NT2/D1 (cell line): ENCODE measurements at places on chromosomes 2 and 18.

DNA sequence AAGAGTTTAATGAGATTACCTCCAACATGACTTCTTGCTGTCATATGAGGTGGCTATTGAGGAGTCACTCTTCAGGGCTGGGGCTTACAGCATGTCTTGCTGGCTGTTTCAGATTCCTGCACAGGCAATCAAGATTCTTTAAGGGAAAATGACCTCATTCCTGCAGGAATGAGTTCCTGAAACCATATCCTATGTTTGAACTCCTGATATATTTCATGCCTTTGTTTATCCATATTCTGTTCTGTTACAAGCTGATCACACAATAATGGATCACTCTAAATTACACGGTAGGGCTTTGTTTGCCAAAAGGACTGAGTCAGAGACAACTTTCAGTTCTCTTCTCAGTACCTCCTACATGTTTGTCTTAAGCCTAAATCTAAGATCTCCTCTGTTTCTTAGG, 879.8 kb upstream of the PIK3C3 start:
- DNase-seq, result no peak

DNA sequence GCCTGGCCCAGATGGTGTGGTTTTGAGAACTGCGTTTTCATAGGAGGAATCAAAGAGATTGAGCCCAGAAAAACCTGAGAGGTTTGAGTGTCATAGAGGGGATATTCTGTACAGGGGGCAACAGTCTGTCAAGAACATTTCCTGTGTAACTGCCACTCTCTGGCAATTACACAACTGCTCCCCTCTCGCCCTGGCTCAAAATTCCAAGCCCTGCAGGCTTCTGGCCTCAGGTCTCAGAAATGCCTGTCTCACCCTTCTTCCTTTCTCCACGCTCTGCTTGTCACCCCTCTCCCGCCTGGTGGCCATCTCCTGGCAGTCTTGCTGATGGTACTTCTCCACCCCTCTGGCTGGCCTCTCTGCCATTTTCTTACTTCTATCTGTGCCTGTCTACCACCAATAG, 4.0 kb downstream of the VAMP5 start:
- DNase-seq, result no peak

DNA sequence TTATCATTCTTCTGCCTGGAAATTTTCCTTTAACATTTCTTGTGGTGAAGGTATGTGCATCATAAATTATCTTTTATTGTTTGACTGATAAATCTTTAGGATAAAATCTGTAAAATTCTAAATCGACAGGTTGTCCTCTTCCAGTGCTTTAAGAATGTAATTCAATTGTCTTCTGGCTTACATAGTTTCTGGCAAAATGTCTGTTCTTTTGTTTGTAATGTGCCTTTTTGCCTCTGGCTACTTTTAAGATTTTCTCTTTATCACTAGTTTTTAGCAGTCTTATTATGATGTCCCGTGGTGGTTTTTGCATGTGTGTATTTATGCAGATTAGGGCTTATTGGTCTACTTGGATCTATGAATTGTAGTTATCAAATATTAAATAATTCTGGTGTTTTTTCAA, 203.6 kb upstream of the COPS8 start:
- DNase-seq, result no peak

GRCh38 chr2:47054036-47054555, 101.0 kb downstream of the STPG4 start:
- no peak for DNase-seq

DNA sequence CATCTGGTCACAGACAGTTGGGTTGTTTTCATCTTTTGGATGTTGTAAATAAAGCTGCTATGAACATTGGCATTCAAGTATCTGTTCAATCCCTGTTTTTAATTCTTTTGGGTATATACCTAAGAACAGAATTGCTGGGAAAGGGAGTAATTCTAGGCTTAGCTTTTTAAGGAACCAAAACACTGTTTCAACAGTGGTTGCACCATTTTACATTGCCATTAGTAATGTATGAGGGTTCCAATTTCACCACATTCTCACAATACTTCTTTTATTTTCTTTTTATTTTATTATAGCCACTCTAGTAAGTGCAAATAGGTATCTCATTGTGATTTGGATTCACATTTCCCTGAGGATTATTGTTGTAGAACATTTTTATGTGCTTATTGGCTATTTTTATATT, 108.9 kb upstream of the GLS start:
- DNase-seq, result no peak

DNA sequence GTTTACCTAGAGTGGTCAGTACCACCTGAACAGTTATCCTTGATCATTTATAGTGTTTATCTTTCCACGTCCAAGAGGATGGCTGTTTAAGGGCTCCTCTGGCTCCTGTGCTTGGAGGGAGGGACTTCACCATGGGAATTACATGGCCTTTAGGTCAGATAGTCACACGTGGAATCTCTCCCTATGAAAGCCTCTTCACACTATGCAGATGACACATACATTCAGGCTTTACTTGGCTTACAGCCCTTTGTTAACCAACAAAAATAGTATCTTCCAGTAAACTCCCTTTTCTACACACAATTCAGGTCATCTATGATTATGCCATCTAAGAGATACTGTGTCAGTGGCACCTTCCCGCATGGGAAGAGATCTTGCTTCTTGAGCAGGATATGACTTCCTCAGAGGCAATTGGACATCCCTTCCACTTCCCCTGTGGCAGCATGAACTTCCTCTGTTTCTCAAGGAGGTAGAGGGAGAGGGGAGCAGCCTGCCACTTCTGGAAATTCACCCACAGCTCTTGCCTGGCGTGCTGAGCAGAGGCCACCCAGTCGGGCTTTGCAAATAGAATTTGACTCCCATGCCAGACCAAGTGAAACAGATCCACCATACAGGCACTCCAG, 53.5 kb downstream of the COLEC12 start:
- no peak for DNase-seq

DNA sequence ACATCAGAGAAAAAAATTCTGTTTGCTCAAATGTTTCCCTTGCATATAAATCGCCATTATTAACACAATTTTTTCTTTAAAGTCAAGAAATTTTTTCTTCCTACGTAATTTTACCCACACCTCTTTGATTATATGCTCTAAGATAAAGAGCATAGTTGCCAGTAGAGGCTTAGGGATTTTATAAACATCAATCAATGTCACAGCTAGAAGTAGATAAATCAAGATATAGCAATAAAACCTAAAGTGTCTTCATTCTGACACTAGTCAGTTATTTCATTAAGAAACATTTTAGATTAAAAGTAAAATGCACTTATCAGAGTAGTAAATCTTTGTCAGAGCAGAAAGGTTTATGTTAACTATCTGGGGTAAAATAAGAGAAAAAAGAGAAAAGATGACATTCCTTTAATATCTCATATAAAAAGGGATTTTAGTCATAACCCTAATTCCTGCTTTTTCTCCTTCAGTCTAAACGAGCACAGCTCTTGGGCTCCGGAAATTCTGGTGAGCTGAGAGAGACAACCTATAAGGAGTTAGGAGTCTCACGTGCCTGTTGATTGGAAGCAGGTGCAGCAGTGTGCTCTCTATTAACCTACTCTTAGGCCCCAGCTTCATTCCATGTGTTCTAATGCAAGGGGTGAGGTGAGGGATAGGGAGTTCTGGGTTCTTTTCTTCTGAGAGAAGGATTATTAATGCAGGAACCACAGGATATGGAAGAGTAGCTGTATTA, 172.4 kb upstream of the GULP1 start:
- DNase-seq, result no peak

- DNase-seq, result no peak
Measured at GRCh38 chr2:85175369-85176299, 42.4 kb downstream of the TCF7L1 start.

GRCh38 chr2:178450524-178450773, 526 bp downstream of the PRKRA start:
- no peak for DNase-seq

DNA sequence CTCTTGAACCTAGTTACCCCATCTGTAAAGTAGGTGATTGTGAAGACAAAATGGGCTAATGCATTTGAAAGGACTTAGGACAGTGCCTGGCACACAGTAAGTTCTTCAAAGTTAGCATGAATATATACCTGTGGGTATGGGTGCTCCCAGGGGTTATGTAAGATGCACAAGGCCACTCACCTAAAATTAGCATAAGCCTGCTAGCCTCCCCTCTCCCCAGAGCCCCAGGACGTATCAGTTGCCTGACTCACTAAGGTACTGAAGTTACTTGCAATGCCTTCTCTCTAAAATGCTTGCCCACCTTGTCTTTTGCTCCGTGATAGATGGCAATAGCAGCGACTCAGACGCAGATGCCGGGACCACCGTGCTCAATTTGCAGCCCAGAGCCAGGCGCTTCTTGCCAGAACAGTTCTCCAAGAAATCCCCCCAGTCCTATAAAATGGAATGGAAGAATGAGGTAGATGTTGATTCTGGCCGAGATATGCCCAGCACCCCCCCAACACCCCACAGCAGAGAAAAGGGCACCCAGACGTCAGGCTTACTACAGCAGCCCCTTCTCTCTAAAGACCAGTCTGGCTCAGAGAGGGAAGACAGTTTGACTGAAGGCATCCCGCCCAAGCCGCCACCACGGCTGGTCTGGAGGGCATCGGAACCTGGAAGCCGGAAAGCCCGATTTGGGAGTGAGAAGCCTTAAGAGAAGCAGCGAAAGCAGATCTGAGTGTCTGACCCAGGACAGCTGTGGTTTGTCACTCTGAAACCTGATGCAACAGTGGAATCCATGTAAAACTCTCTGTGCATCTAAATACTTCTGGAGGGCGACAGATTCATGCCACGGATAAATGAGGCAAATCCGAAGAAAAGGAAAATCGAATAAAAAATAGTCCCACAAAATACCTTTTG, 53.8 kb upstream of the TMEM182 start:
- DNase-seq, result no peak

DNA sequence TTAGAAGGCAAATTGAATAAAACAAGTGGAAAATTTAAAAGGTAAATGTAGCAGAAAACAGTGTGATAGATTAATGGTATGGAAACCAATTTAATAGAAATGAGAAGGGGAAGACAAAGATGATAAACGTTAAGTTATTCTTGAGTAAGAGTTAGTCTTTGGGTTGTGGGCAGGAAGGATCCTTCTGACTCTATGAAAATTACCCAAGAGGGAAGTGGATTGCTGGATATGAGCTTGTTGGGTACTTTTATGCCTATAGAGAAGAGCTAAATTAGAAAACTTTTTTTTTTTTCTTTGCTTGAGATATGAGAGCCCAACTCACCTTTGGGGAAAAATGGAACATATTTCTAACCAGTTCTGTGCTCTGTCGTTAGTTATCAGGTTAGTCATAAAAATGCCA, 144.0 kb downstream of the LDLRAD4 start:
- no peak for DNase-seq

GRCh38 chr2:54092940-54093339, 22.5 kb upstream of the ACYP2 start:
- DNase-seq, result peak; percentile 20

- no peak for DNase-seq
Measured at GRCh38 chr2:129723277-129724020, 256.0 kb upstream of the RAB6C start.

- DNase-seq, result no peak
Measured at GRCh38 chr2:241379481-241380480, 23.7 kb downstream of the FARP2 start.

DNA sequence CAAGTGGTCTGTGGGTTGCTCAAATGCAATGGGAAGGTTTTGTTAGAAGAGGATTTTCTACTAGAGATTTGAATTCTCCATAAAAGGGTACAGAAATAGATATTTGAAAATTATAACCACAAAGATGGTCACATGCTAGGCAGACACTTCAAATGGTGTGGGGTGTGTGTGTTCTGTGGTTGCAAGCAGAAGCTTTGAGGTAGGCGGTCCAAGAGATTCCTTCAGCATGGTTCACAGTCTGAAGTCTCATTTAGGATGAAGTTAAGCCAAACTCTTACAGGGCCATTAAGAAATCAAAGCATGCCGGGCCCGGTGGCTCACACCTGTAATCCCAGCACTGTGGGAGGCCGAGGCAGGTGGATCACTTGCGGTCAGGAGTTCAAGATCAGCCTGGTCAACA, 38.3 kb upstream of the RMDN2 start:
- DNase-seq, result no peak

GRCh38 chr2:24973812-24974211, 2.1 kb upstream of the DNAJC27 start:
- DNase-seq, result no peak

- DNase-seq, result no peak
Measured at GRCh38 chr2:63163161-63163820, 112.7 kb downstream of the OTX1 start.

GRCh38 chr2:217553679-217554078, 449.1 kb downstream of the TNS1 start:
- no peak for DNase-seq

- no peak for DNase-seq
Measured at GRCh38 chr18:25962176-25962575, 128.2 kb downstream of the SS18 start.
